ENCODE measurements at places on chromosomes 7 and 10. TPM values are rescaled to one million over a fixed set of nuclear protein-coding genes. Genes with fewer than 3 reads are reported as not detected.

CALHM3 gene
- total RNA-seq = 0.50 TPM

CPEB3 gene
- 0.33 TPM for total RNA-seq

LIPN gene
- total RNA-seq = not detected

PNLIPRP2 gene
- not detected for total RNA-seq

RBM48 gene
- total RNA-seq = 6.0 TPM

COL13A1 gene
- total RNA-seq = 0.30 TPM

SND1 gene
- total RNA-seq = 102 TPM

WNT8B gene
- not detected for total RNA-seq

LLCFC1 gene
- not detected for total RNA-seq

IFIT2 gene
- 2.7 TPM for total RNA-seq

H2BK1 gene
- total RNA-seq = not detected

PGAM2 gene
- not detected for total RNA-seq

KCND2 gene
- total RNA-seq = not detected

HILPDA gene
- 23.0 TPM for total RNA-seq

ALOX5 gene
- 0.29 TPM for total RNA-seq

GIMAP6 gene
- not detected for total RNA-seq

PKD2L1 gene
- 0.05 TPM for total RNA-seq

ZCWPW1 gene
- 1.4 TPM for total RNA-seq

CPA2 gene
- total RNA-seq = 0.30 TPM

GDF2 gene
- not detected for total RNA-seq

KLLN gene
- 0.59 TPM for total RNA-seq

Data from A549 treated with Hydrocortisone at 1 μM for 4 hours (cell line).